LoVo (cell line): ENCODE measurements at places on chromosomes 11 and 22.

- no peak for DNase-seq
Observed at GRCh38 chr22:21915624-21916308, 36.9 kb downstream of the PPM1F start.

DNA sequence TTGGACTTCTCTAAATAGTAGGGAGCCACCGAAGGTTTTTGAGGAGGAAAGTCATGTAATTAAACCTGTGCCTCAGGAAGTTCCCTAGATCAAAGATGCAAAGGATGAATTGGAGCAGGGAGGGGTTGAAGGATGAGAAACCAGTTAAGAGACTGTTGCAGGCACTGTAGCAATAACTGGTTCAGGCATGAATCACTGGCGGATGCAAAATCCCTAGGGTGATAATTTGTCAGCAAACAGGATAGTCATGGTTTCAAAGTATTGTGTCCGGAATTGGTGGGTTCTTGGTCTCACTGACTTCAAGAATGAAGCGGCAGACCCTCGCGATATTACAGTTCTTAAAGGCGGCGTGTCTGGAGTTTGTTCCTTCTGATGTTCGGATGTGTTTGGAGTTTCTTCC is 19.9 kb downstream of the TRIOBP start:
- no peak for DNase-seq

- DNase-seq = no peak
Observed at GRCh38 chr11:132620423-132620822, 911.9 kb downstream of the OPCML start.

DNA sequence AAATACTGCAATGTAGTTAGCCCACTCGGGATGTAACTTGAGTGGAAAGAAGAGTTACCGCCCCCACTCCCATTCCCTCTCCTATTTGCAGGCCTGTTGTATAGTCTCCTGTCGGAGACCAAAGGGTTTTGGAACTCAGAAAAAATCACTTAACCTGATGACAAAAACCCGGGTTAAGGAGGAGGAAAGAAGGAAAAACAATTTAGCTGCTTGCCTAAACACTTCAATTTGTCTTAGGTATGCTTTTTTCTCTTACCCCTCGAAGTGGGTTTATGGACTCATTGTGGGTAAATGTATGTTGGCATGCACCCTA is 2.2 kb downstream of the YAP1 start:
- DNase-seq = no peak

GRCh38 chr11:61333550-61334433 is 764 bp downstream of the TKFC start:
- no peak for DNase-seq
